Activated CD4-positive, alpha-beta T cell treated with anti-CD3 and anti-CD28 coated beads for 4 hours (primary cell): ENCODE measurements at places on chromosomes 3 and 15.

GRCh38 chr15:87604857-87605446, 651.6 kb downstream of the NTRK3 start:
- no peak for DNase-seq

GRCh38 chr15:100438570-100438969, 90.2 kb downstream of the CERS3 start:
- DNase-seq = peak; percentile 7

- no peak for DNase-seq
These were observed 127.8 kb downstream of the CMSS1 start for GRCh38 chr3:99945328-99945995.

DNA sequence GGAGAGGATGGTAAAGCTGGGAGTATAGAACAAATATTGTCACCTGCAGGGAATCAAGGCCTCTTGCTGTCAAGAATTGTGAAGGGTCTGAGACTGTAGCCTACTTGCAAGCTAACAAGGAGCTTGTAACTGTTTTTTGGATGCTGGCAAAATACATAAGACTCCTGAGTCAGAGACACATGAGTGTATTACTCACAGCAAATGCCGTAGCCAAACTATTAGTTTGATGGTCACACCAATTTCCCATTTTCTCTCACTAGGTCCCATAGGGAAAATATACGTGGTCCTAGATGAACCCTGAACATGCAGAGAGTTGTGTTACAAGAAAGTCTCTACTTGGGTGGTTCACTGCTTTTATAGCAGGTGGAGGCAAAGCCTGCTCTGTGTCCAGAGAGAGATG, 44.7 kb upstream of the LIPC start:
- no peak for DNase-seq

- no peak for DNase-seq
These were observed 702.9 kb upstream of the NAALADL2 start for GRCh38 chr3:174156200-174156599.

GRCh38 chr3:135528413-135529015, 437.0 kb upstream of the PPP2R3A start:
- no peak for DNase-seq

- no peak for DNase-seq
These were observed 56.9 kb downstream of the ABTB1 start for GRCh38 chr3:127729556-127730056.

- DNase-seq = no peak
These were observed 8.9 kb downstream of the RTP2 start for GRCh38 chr3:187693431-187693830.

GRCh38 chr15:36818260-36818659, 238.8 kb downstream of the CDIN1 start:
- DNase-seq = no peak

DNA sequence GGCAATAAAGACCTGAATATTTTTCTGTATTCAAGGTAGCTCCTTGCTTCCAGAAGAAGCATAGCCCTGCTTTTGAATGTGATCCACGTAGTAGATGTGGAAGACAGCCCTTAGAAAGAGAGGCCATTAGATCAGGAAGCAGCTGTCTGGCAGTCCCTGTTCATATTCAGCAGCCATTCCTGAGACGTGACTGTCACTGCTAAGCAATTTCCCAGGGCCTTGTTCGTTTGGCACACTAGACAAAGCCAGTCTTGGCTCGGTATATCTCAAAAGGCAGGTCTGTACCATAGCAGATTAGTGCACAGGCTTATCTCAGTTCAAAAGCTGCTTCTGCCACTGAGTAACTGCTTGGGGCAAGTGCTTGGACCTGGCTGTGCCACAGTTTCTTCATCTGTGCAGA, 287.8 kb upstream of the MCTP2 start:
- DNase-seq = no peak

DNA sequence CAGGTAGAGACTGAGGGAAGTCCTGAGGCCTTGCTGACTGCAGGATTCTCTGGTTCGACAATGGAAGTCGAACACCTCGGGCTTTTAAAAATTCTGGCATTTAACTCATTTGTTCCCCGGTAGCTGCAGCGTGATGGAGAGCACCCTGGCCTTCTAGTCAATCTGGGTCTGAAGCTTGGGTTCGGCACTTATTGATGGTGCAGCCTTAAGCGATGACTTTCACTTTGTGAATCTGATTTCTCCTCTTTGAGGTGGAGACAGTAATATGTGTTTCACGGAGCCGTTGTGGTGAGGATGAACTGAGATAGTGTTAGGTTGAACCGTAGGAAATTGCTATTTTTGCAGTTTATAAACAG, 621 bp upstream of the PARP6 start:
- DNase-seq = no peak

- no peak for DNase-seq
These were observed 133.9 kb downstream of the RAP2B start for GRCh38 chr3:153295901-153296300.

DNA sequence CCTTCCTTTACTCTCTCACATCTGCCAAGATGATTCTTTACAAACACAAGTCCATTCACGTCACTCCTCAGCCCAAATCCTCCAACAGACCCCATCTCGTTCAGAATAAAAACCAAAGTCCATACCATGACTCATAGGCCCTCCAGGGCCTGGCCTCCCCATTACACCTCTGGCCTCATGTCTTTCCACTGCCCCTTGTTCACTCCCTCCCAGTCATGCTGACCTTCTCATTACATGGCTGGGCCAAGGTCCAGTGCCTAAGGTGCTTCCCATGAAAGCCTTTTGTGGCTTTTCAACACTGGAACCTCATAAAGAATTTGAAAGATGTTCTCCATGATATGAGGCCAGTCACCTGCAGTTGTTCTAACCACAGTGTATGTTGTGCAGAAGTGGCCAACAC, 44.5 kb downstream of the NEK10 start:
- DNase-seq = no peak

DNA sequence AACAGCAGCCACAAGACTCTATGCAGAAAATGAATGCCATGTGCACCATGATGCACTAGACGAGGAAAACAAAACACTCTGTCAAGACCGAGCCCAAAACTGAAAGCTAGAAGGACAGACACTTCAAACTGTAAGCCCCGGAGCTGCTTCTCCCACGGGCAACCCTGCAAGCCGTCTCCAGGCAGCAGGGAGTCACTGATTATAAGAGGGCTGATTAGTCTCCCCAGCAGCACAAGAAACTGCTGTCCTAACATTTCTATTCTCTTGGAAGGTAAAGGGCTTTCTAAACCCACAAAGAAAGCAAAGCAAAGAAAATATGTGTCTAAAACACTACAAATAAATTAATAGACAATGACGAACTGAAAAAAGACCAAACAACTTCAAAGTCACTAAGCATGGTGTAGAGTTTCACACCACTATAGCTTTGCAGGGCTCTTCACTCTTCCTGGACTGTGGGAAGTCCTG, 15.5 kb downstream of the TBC1D2B start:
- DNase-seq = peak; percentile 52

DNA sequence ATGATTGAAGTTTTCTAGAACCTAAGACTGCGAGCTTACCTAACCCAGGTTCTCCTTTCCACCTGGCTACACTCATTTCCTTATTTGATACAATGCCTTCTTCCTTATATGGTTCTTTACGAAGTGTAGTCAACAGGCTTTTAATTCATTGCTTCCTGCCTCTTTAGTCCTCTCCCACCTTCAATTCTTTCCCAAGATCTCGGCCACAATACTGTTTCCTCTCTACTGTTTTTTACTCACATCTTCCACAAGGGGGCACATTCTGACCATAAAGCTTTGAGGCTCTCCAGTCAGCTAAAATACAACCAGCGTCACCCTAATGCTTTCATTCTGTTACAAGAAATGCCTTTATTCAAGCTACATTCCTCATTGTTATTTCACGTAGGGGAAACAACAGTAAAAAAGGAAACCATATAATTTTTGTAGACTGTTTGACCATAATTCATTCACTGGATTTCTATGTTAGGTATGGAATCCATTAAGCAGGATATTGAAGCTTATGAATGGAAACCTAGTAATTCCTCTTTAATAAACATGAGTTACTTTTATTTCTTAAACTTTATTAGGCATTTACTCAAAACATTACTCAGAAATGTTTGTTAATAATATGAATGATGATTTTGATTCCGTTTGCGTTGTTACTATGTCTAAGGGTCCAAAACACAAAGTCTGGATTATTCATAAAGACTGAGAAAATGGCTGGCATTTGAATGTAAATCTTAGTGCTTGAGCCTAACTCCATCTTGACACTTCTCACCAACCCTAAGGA, 29.5 kb upstream of the VEPH1 start:
- DNase-seq = no peak

GRCh38 chr3:144692488-144692887, 720.9 kb downstream of the DIPK2A start:
- DNase-seq = no peak

- no peak for DNase-seq
These were observed 248.5 kb downstream of the ZMAT3 start for GRCh38 chr3:178823150-178823549.

- no peak for DNase-seq
These were observed 47.0 kb upstream of the ACKR4 start for GRCh38 chr3:132549890-132550578.

GRCh38 chr15:62569460-62570404, 404.6 kb upstream of the C2CD4B start:
- DNase-seq = no peak

DNA sequence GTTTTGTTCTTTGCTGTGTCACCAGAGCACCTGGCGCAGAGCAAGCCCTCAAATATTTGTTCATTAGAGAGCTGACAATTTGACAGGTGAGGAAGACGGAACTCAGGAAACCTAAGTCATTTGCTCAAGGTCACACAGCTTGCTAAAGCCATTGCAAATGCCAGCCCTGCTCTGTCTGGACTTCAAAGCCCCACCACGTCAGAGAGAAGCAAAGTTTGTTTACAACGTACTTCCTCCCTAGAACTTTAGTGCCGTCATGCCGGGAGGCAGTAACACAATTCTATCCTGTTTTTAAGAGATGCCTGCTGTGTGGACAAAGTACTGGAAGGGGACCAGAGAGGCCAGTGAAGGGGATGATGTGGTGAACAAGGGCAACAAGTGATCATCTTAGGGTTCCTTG, 216.6 kb upstream of the PRICKLE2 start:
- no peak for DNase-seq

GRCh38 chr15:51088585-51088984, 6.1 kb downstream of the TNFAIP8L3 start:
- no peak for DNase-seq

DNA sequence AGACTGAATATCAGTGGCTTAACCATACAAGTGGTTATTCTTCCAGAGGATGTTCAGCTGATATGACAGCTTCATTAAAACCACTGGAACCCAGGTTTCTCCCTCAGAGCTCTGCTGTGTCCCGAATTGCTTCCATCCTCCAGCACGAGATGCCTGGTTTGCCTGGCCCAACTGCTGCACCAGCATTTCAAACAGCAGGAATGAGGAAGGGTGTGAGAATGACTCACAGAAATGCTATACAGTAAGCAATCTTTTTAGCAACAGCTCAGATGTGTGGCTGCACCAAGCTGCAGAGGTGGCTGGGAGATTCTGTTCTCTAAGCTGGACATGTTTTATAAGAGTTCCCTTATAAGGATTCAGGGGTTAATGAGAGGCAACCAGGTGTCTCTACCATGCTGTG, 271.0 kb downstream of the GABRG3 start:
- DNase-seq = no peak

GRCh38 chr3:13689373-13690260, 140.7 kb downstream of the FBLN2 start:
- DNase-seq = no peak

DNA sequence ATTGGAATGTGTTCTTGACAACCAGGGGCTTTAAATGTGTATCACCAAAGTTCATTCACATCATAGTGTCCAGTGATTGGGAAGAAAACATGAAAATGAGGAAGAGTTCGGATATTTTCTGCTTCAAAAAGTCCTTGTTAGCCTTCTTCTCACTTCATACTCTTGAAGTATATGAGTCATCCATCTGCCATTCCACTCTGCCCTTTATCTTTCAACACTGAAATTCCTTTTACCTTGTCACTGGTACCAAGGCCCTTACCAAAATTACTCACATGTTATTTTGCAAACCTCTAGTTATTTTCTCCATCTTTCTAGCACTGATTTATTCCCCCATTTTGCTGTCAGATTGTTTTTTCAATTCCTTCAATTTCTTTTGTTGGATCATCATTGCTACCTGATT, 32.5 kb downstream of the OR5H15 start:
- no peak for DNase-seq

DNA sequence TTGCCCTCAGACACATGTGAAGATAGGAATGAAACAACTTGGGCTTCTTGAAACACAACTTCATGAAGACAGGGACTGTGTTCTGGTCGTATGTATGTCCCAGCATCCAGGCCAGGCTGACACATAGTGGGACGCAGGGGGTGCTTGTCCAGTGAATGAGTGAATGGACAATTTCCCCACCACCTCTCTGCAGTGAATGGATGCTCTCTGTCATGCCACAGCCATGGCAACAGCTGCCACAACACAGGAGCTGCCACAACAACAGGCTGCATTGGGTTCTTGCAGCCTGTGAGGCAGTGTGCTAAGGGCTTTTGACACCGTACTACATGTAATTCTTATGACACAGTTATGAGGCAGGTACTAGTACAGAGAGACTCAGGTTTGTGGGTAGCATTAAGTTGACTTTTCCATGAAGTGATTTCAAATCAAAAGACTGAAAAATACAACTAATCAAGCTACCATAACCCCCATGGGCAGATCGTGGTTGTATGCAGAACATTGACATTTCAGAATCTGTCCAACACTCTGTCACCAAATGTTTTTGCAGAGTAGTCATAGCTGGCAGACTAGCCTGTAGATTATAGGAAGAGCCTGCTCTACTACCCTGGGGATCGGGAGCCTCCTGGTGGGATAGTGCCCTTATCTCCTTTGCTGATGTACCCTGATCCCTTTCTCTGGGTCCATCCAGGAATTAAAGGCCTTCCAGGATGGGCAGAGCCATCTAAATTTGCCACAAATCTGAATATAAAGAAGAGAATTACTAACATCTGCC, 40.8 kb downstream of the CLSTN2 start:
- no peak for DNase-seq

DNA sequence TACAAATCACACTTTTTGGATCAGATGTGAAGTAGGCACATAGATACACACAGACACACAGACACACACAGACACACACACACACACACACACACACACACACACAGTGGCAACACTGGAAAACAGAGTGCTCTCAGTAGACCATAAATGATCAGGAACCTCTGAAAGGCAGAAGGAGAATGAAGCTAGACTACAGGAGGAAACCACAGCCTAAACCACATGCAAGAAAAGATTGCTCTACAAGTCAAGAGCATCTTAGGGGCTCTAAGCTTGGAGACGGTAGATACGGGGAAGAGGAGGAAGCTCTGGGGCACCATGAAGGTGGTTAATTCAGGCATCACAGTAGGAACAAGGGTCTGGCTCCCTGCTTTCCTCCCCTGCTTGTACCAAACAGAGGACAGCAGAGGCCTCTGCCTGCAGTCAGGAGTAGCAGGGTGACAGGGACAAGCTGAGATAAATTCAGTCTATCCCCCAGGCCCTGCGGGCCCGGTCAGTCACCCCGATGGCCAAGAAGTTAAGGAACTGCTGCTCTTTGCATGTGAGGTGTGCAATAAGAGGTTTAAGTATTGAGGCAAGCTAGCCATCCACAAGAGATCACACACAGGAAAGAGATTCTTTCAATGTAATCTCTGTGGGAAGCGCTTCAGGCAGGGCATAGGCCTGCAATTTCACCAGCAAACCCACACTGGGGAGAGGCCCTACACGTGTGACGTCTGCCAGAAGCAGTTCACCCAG, 23.5 kb upstream of the ARPIN start:
- DNase-seq = no peak
